Fibroblast of gingiva (primary cell): ENCODE measurements at places on chromosomes 13 and 19.

GRCh38 chr19:57643734-57644133 lies 10.8 kb downstream of the ZNF211 start:
- no peak for DNase-seq

GRCh38 chr13:26965952-26966700 lies 205.5 kb downstream of the USP12 start:
- no peak for DNase-seq

- no peak for DNase-seq
Observed at GRCh38 chr13:43786472-43786765, 353 bp downstream of the ENOX1 start.

GRCh38 chr13:36259361-36260137 lies 38.1 kb downstream of the CCDC169 start:
- no peak for DNase-seq

GRCh38 chr13:71290963-71291841 lies 575.8 kb downstream of the DACH1 start:
- peak; percentile 69 for DNase-seq

- DNase-seq = peak; percentile 37
Observed at GRCh38 chr13:93244141-93244917, 17.7 kb downstream of the GPC6 start.

DNA sequence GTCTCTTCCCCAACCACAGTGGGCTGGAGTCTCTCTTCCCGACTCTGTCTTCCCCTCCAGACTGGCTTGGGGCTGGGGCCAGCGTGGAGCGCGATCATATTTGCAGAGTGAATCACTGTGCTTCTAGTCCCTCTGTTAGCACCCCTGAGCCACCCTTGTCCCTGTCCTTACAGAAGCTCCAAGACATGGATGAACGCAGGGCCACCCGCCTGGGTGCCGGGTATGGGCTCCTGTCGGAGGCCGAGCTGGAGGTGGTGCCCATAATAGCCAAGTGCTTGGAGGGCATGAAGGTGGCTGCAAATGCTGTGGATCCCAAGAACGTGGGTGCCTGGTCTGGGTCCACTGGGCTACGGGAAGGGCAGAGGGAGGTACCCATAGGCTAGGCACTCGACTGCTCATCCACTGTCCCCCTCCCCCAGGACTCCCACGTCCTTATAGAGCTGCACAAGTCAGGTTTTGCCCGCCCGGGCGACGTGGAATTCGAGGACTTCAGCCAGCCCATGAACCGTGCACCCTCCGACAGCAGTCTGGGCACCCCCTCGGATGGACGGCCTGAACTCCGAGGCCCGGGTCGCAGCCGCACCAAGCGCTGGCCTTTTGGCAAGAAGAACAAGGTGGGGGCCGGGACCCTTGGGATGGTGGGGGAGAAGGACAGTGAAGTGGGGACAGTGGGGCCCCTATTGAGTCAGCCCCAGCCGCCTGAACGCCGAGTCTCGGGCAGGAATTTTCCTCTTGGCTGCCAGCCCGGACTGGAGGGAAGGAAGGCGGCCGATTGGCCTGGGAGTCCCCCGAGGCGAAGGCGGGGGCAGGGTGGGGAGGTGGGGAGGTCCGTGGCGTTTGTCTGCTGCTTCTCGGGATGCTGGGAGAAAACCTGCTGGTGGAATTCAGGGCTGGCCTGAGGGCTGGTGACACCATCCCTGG lies 5.2 kb downstream of the TRIP10 start:
- peak; percentile 76 for DNase-seq

DNA sequence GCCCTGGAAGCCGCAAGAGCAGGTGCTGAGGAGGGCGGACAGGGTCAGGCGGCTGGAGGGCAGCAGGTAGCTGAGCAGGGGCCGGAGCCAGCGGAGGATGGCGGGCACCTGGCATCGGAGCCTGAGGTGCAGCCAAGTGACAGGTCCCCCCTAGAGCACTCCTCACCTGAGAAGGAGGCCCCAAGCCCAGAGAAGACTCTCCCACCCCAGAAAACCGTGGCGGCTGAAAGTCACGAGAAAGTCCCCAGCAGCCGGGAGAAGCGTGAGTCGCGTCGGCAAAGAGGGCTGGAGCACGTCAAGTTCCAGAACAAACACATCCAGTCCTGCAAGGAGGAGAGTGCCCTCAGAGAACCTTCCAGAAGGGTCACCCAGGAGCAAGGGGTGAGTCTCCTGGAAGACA lies 20.5 kb upstream of the USE1 start:
- DNase-seq = no peak

- DNase-seq = peak; percentile 95
Observed at GRCh38 chr19:41218615-41219507, at the start of gene AXL. AXL (plus strand) TSS chr19:41219223; CDS start chr19:41219393, 170 bp downstream.

- no peak for DNase-seq
Observed at GRCh38 chr13:111906306-111906705, 160.6 kb upstream of the SOX1 start.

DNA sequence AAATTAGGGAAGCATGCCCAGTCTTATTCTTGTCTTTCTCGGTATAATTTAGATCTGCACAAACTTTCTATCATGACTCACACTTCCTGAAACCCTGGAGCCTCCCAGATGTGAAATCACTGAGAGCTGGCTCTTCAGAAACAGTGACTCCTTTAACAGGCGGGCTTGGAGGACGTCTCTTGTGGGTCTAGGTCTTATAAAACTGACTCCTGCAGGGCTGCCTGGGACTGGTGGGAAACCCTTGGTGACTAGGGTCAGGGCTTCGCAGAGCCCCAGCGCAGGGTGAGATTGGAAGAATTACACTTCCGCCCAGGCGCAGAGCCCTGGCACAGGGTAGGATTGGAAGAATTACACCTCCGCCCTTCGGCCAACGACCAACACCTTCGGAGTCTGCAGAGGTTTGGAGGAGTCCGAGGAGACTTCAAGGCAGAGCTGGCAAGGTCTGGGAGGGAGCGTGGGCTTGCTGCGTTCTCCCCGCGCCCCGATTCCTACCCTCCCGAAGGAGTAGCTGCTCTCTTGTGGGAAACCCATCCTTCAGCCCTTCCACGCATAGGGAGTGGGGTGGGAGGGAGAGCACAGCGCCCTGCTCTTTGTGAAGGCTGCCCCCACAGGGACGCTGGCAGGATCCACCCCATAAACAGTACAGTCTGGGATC lies 43.4 kb upstream of the MAP3K10 start:
- peak; percentile 45 for DNase-seq

DNA sequence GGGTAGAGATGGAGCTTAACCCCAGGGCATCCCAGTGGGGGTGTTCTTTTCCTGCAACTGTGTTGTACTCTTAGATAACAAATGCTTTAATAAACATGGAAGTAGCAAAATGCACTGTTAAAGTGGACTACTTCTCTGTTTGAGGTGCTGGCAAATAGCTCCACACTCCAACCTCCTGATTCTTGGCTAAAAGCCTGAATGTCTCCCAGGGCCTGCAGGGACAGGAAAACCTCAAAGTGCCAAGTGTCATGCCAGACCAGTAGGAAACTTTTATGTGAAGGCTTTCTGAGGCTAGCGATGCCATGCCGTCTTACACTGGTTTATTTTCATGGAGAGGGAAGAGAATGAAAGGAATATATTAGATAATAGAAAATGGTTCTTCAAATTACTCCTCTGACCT lies 6.8 kb downstream of the FREM2 start:
- no peak for DNase-seq

GRCh38 chr13:104198801-104199200 lies 1132.6 kb upstream of the SLC10A2 start:
- DNase-seq = no peak

GRCh38 chr13:76016799-76017400 lies 380.8 kb downstream of the LMO7 start:
- peak; percentile 12 for DNase-seq

DNA sequence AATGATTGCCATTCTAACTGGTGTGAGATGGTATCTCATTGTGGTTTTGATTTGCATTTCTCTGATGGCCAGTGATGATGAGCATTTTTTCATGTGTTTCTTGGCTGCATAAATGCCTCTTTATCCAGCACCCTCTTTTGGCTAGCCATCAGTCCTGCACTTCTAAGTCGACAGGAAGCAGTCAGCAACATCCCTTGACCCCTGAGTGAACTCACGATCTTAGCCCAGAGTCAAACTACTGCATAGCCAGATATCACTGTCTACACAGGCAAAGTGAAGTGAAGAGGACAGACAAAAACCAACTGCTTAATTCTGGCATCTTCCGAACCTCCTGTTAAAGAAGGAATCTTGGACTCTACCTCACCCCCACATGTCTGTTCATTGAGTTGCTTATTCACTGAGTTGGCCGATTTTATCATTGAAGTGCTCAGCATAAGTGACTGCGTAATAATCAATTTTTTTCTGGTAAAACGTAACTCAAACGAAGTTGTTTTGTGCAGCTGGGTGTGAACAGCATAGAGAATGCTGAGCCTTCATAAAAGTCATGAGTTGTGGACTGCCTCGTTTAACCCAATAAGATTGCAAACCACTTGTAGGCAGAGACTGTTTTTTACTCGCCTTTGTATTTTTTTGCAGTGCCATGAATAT lies 304.2 kb downstream of the COG6 start:
- no peak for DNase-seq

- peak; percentile 76 for DNase-seq
Observed at GRCh38 chr13:98509271-98510155, 67.4 kb downstream of the STK24 start.

- DNase-seq = peak; percentile 87
Observed at GRCh38 chr13:113208421-113209335, at the start of gene PCID2. PCID2 (minus strand) TSS chr13:113208669; CDS start chr13:113208634, 35 bp downstream.

DNA sequence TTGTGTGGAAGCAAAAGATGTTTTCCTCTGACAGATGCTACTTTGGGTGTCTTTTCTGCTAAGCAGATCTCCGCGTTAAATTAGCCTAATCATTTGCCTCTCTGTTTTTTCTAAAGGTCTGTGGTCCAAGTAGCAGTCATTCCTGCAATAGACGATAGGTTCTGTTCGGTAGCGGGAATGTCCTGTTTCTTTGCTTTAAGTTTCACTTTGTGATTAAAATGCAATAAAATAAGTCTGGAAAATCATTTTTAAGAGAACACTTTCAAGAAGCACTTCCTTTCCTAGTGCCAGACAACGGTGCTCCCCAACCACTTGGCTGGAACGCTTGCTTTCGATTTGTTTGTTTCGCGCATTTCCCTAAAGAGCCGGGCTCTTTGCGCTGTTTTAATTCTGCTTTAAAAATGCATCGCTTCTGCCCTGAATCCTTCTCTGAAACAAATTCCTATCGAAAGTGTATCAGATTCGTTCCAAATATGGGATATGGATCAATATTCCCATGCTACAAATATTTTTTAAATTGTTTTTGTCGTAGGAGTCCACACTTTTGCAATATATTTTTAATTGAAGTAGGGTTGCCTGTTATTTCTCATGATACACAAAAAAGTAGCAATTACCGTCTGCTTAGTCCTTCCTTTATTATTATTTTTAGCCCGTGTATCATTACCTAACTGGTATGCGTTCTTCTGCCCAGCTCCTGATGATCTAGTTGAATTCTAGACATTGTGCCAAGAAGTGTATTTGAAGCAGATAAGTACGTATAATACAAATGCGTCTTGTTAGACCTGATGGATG lies 14.2 kb downstream of the ZIC2 start:
- no peak for DNase-seq

- DNase-seq = no peak
Observed at GRCh38 chr13:27086599-27087265, 84.9 kb downstream of the USP12 start.

GRCh38 chr13:57865600-57866294 lies 234.2 kb downstream of the PCDH17 start:
- no peak for DNase-seq

- DNase-seq = no peak
Observed at GRCh38 chr19:11982526-11982925, 17.7 kb downstream of the ZNF763 start.

DNA sequence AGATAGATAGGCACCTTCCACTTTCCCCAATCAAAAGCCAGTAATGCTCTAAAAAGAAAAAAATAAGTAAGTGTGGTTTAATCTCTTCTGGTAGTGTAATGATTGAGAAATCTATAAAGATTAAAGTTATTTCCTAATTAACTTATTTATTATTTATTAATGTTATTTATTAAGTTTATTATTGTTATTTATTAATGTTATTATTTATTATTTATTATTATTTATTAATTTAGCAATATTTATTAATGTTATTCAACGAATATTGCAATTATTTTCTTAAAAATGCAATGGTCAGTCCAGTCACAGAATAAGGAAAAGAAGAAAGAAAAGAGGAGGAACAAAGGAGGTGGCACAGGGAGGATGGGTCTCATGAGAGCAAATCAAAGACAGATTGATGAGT lies 100.7 kb downstream of the FREM2 start:
- DNase-seq = no peak

GRCh38 chr13:83184819-83185218 lies 697.5 kb downstream of the SLITRK1 start:
- DNase-seq = peak; percentile 87

GRCh38 chr13:91216928-91217700 lies 130.4 kb upstream of the MIR17HG start:
- no peak for DNase-seq

DNA sequence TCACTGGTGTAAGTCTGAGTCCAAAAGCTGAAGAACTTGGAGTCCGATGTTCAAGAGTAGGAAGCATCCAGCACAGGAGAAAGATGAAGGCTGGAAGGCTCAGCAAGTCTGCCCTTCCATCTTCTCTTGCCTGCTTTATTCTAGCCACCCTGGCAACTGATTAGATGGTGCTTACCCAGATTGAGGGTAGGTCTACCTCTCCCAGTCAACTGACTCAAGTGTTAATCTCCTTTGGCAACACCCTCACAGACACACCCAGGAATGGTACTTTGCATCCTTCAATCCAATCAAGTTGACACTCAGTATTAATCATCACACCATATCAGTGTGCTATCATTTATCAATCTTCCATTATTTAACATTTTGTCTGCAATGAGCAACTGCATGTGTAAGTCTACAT lies 223.5 kb downstream of the GPC5 start:
- DNase-seq = no peak

- DNase-seq = no peak
Observed at GRCh38 chr13:97497400-97497799, 63.4 kb downstream of the RAP2A start.

- no peak for DNase-seq
Observed at GRCh38 chr13:66367356-66367755, 862.8 kb downstream of the PCDH9 start.

GRCh38 chr19:41876847-41877832 lies at the start of gene CD79A:
CD79A (plus strand) TSS chr19:41877279; CDS start chr19:41877305, 26 bp downstream.
- DNase-seq = no peak

- DNase-seq = peak; percentile 47
Observed at GRCh38 chr19:55336101-55336500, 3.6 kb upstream of the KMT5C start.

DNA sequence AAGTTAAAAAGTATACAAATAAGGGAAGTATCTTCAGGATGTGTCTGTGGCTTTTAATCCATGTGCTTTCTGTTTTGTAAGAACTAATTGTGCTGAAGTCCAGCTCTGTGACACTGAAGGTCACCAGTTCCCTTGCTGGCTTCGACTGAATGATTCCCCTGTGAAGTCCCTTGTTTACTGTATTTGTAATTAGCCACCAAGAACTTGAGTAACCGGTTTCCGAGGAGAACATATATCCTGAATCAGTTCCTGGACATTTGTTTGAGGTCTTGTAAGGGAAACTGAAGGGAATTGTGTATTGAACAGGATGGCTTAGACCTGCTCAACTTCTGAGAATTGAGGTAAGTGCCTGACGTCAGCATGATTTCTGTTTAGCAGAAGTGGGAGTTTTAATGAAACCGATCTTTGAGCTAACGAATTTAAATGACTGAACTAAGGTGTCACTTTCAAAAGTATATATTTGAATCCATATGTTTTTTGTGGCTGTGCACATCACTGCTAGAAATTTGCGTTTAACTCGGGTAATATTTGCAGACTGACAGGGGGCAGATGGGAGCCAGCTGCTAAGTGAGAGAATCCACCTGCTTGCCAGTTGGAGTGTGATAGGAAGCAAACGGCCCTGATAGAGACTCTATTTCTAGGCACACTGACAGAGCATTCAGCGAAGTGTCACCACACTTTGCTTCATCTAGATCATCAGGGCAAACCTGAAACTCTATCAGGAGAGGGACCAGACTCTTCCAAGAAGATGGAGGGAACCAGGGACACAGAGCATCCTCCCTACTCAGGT lies 530.0 kb downstream of the RFC3 start:
- DNase-seq = peak; percentile 45
